ENCODE measurements at places on chromosomes 7 and 10.

GRCh38 chr7:68706291-68706690 is 892.0 kb upstream of the AUTS2 start:
- no peak for DNase-seq

DNA sequence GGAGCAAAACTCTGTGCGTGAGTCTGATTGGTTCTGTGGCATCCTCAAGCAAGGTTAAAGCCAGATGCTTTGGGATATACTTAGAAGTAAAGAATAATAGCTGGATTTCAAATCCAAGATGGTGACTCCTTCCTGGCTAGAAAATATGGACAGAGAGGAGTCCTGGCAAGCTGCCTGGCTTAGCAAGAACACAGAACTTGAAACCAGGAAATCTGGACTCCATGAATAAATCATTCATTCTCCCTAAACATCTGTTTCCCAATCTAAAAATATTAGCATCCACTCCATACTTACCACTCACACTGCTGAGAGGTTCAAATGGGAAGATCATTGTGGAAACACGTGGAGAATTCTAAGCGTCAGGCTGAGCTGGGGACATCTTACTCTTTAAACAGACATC is 1074.1 kb upstream of the AUTS2 start:
- no peak for DNase-seq

DNA sequence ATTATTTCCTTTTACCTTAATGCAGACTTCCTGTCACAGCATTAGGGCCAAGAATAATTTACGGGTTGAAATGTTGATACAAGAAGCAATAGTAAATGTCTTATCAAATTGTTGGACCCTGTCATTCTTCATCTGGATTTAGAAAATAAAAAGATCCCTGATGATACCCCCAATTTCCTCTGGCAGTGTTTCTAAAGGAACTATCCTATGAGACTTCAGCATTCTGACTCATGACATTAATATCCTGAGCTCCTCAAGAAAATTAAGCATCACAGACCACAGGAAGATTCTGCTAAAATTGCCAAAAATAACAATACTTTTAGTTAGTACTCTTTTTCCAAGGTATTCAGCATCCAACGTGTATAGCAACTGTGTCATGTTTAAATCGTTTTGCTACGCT is 490.5 kb upstream of the ANKRD30A start:
- no peak for DNase-seq

- no peak for DNase-seq
Observed at GRCh38 chr7:158470336-158470735, 117.3 kb downstream of the PTPRN2 start.

DNA sequence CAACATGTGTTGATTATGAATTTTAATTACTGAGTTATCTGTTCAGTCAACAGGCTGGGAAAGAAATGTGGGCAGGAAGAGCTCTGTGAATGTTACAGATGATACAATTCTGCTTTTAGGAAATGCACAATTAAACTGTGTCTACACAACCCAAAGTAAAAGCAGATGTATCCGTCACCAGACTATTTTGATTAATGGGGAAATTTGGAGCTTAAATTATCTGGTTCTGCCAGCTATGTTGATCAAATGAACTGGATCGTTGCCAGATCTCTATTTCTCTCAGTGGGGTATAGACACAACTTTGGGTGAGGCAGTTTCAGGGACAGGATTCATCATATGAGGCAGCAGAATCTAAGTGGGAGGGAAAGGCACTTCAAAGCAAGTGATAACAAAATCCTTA is 136.5 kb downstream of the NEUROD6 start:
- DNase-seq: no peak

GRCh38 chr7:47587351-47587750 is 5.4 kb upstream of the TNS3 start:
- no peak for DNase-seq

- DNase-seq: no peak
Observed at GRCh38 chr10:77072836-77073662, 564.6 kb downstream of the KCNMA1 start.

- DNase-seq: no peak
Observed at GRCh38 chr7:143222782-143223181, 945 bp downstream of the TAS2R40 start.

DNA sequence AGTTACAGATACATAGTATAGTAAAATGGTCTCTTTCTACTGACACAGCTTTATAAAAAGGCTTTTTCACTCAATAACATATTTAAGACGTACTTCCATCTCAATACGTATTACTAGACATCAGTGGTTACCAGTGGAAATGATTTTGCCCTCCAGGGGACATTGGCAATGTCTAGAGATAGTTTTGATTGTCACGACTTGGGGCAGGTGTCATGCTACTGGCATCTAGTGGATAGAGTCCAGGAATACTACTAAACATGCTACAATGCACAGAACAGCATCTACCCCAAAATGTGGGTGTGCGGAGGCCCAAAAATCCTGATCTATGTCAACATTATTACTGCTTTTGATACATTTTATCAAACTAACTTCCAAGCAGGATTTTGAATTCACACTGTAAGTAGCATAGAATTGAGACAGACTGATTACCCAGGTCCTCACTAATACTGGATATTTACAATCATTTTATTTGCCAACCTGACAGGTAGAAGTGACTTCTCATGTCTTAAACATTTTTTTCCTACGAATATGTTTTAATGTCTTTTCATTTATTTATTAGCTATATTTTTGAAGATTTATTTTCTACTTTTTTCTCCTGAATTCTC is 53.8 kb downstream of the HGF start:
- DNase-seq: no peak

GRCh38 chr7:26992670-26993069 is 103.1 kb downstream of the HOXA1 start:
- no peak for DNase-seq

DNA sequence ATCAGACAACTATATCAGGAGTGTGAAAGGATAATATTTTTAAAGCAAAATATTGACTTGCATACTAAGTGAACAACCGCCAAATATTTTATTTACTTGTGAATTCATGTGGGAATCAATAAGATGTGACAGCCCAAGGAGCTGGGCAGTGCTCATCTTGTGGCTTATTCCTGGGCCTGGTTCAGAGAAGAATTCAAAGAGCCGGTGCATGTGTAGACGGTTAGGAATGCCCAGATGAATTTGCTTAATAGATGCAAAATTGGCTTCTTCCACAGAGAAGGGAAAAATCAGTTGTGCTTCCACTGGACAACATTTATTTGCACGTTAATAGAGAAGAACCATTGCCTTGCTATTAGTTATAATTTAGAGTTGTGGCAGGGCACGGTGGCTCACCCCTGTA is 4.4 kb downstream of the MYL7 start:
- no peak for DNase-seq

DNA sequence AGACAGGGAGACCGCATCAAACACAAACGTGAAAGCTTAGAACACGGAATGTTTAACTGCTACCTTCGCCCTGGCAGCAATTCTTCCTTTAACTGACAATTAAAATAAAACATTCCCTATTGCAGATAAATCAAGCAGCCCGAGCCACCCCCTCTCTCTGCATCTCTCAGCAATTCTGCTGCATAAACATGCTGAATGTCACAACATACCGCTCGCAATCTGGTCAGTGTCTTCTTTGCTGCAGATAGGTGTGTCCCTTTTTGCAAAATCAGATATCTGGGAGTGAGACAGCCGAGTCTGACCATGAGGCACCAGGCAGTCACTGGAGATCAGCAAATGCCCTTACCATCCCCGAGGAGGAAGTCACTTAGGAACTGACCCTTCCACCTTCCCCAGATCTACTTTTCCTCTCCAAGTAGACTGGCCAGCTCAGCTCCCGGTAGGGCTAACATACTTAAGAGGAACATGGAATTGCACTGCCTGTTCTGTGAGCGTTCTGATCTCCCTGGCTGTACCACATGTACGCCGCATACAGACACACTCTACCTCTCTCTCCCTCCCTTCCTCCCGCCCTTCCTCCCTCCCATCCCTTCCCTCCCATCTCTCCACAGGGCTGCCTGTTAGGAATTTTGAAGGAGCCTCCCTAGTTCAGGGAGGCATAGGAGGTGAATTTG is at the start of gene FRMD4A:
Gene FRMD4A (minus strand): TSS at position 537 of the 674 bp plus-strand sequence.
- no peak for DNase-seq

DNA sequence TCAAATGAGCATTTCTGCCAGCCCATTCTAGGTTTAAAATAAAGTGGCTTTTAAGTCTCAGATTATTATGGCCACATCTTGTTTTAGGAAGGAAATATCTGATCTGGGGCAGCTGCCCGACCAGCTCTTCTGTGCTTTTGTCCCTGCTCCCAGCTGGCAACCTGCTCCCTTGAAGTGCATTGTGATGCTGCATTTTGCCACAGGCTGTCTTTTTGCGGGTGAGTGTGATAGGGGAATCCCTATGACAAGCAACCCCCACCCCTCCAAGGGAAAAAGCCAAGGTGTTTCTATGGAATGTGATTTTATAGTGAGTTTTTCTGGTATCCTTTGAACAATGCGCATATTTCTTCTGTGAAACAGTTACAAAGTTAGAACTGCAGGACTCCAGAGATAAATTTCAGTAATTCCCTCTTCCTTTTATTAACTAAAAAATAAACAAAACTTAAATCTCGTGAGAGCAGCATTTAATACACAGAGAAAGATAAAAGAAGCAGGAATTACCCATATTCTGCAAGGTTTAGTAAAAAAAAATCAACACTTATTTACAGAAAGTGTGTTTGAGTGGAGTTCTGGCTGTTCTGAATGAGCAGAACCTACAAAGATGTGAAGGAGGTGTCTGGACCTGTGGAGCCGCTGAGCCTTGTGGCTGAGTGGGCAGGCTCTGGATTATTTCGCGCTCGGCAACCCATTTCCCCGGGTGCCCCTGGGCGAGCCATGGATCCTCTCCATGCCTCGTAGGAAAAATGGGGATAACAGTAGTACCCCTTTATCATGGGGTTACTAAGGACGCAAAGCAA is 10.1 kb upstream of the HPS1 start:
- DNase-seq: no peak
